ENCODE measurements at places on chromosomes 2 and 18.
A peak's percentile ranks its signal among the peaks of the same experiment; 100 is the strongest.

GRCh38 chr18:26813043-26813442 lies 52.5 kb downstream of the AQP4 start:
- peak; percentile 55 for DNase-seq

GRCh38 chr2:168699844-168700417 lies 102.5 kb upstream of the NOSTRIN start:
- peak; percentile 51 for DNase-seq

GRCh38 chr2:70518557-70518956 lies 35.1 kb downstream of the TGFA start:
- DNase-seq = no peak

DNA sequence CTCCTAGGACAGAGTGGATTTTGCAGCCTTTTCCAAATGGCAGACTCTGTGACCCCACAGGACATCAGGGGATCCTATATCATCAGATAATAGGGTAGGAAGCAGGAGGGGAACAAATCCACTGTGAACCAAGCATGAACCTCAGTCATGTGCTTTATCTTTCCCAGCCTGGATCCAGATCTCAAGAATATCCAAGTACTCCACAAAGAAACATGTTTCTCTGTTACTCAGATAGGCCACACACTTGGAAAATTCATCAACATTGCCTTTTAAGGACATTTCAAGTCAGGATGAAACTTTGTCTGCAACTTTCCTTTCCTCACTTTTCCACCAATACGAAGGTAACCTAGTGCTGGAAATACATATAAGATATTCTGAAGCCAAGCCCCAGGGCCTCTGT lies 85.8 kb downstream of the RDH14 start:
- no peak for DNase-seq

DNA sequence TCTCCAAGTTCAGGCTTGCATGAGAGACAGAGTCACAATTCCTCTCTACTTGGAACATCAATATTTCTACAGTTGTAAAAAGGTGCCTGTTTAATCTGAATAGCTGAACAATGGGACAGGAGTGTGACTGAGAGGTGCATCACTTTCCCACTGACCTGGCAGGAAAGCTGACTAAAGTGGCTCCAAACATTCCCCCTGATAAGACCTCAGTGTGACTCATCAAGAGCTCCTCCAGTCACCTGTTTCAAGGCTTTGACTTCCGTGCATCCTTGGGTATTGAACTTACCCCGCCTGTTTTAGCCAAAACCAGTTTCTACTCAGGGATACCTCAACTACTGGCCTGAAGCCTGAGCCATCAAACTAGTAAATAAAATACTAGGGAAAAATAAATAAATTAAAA lies 453.9 kb upstream of the DDX18 start:
- DNase-seq = no peak

Measured in eye (tissue), 1 donor.